ENCODE measurements at places on chromosomes 11 and 22.

DNA sequence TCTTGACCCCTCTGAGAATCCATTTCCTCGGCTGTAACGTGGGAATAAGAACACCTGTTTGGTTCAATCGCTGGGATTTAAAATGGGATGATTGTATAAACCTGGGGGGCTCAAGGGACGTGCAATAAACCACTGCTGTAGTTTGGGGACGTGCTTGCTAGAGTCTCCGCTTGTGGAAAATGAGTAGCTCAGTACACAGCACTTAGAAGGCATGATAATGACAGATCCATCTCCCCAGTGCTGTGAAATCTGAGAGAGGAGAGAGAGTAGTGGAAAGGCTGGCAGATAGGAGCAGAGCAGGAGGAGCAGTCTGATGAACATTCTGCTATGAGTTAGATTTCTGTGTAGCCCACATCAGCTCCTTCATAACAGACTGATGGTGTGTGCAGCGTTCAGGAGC lies 256.5 kb downstream of the MN1 start:
- DNase-seq, result no peak

DNA sequence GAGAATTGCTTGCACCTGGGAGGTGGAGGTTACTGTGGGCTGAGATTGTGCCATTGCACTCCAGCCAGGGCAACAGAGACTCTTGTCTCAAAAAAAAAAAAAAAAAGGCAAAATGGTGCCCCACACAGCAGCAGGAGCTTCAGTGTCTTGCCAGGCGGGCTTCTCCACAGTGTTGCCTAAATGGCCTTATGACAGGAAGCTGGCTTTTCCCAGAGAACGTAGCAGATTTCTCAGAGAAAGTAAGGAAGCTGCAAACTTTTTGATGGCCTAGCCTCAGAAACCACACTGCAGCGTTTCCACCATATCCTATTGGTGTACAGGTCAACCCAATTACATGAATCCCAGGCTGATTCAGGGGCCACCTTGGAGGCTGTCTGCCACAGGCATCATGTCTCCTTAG lies 12.7 kb upstream of the SPDYC start:
- DNase-seq, result no peak

DNA sequence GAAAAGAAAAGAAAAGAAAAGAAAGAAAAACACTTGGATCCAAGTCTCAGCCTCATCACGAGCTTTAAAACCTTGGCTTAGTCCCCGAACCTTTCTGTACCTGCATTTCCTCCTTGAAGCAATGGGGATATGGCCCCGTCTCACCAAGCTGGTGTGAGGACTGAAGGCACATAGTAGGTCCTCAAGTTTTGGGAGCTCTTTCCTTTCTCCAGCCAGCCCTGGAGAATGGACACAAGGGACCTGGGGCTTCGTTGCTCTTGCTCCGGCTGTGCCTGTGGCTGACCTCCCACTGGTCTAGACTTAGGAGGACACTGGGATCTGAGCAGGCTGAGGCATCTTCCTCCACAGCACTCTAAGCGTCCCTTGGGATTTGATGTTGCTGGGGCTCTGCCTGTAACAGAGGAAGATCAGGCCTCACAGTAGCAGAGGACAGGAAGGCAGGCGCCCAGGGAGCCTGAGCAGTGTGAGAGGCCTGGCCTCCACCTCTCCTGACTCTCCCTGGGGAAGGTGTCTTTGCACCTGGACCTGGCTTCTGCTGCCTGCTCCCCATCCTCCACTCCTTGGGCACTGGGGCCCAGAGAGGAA lies 32.8 kb downstream of the KCNC1 start:
- DNase-seq, result no peak

- no peak for DNase-seq
These were observed 92.3 kb upstream of the TEAD1 start for GRCh38 chr11:12581923-12582322.

DNA sequence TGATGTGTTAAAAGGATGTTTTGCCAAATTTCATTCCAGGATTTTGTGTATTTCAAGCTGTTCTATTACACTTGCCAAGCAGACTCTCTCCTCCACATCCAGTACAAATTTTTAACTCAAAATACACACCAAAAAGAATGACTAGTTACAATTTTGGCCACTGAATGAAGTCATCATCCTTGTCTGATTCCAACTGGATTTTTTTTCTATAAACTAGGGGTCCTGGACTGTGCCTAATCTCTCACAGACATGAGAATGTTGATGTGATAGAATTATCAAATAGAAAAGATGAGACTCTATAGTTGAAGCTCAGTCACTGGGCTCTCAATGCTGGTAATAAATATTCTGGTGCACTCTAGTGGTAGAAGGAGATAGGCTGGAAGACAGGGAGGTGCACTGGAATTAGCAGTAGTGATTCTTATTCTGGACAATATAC lies 85.8 kb downstream of the FANCF start:
- DNase-seq, result peak; percentile 92

- DNase-seq, result peak; percentile 66
These were observed 21.9 kb upstream of the POLD3 start for GRCh38 chr11:74570266-74571061.

DNA sequence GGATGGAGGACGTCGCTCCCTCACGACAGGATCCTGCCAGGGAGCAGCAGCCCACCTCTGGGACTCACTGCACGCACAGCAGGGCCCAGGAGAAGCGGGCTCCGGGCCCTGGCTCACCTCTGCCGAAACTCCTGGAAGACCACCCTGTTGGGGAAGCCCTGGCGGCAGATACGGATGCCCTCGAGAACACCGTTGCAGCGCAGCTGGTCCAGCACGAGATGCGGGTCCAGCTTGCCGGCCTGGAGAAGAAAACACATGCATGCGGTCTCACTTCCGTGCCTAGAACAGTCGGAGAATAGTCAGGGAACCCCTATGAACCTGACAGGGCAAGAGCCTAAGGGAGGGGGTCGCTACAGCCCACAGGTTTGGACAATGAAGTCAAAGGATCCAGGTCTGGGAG lies 52.9 kb downstream of the APOL1 start:
- no peak for DNase-seq

DNA sequence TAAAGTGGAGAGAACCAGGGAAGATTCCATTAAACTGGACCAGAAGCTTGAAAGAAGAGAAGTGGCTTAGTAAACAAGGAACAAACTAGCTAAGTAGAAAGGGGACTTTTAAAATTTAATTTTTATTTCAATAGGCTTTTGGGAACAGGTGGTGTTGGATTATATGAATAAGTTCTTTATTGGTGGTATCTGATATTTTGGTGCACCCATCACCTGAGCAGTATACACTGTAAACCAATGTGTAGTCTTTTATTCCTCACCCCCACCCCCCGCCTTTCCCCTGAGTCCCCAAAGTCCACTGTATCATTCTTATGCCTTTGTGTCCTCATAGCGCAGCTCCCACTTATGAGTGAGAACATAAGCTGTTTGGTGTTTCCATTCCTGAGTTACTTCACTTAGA lies 7.4 kb downstream of the ACAT1 start:
- DNase-seq, result no peak

Measured in NCI-H446 (cell line).